ENCODE measurements at places on chromosomes 12 and 14. TPM values are rescaled to one million over a fixed set of nuclear protein-coding genes. Genes with fewer than 3 reads are reported as not detected.

- no peak for DNase-seq
These were observed 22.0 kb downstream of the AP5M1 start for GRCh38 chr14:57290751-57291150.

DNA sequence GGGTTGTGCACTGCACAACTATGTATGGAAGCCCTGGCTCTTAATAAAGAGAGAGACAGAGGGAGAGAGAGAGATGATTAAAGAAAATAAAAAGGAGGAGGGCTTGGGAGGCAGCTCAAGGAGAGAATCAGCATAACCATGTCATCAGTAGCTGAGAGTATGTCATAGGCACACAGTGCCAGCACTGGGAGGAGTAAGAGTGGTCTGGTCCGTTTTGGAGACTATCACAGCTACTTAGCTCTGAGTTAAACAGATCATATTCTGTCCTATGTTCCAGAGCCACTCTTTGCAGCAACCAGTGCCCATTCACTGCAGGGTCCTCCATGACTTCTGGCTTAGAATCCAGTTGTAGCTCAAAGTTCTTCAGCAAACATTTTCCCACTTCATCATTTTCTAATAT is 59.0 kb downstream of the GTF2A1 start:
- no peak for DNase-seq

DNA sequence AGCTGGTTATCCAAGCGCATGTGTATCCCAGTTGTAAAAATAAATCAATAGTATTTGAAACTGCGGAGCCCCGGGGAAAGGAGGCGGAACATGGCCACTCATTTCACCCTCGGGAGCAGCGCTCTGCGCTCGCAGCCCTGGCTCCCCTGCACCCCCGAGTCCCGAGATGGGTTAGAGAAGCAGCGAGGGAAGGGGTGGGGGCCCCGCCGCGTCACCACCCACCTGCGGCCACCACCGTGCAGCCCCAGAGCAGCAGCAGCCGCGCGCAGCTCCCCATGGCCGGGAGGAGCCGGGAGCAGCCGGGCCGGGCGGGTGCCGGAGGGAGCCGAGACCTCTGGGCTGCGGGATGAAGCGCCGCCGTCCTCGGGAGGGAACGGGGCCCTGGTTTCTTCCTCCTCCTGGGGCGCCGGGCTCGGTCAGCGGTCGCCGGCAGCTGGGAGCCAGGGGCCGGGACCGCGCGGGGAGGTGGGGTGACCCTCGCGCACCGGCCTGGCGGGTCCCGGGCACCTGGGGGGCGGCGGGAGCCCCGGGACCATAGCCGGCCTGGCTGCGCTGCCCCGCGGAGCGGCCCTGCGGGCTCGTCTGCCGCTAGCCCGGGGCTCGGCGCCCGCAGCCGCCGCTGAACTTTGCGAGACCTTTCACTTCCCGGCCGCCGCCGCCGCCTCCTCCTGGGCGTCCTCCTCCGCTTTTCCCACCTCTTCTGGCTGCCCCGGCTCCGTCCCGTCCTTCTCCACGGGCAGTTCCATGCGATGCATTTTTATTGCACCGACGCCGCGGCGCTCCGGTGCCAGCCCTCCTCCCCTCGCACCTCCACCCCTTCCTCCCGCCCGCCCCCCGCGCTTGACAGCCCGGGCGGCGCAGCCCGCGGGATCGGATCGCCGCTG is at the start of gene NTN4:
Gene NTN4, minus strand, starts transcription at position 732 of the 884 bp plus-strand sequence. Its CDS starts 455 bp downstream, at position 277.
- peak; percentile 67 for DNase-seq

- no peak for DNase-seq
These were observed 469.1 kb downstream of the PRKD1 start for GRCh38 chr14:29458547-29458946.

GRCh38 chr14:96297000-96297399 is 41.0 kb downstream of the BDKRB1 start:
- peak; percentile 22 for DNase-seq

DNA sequence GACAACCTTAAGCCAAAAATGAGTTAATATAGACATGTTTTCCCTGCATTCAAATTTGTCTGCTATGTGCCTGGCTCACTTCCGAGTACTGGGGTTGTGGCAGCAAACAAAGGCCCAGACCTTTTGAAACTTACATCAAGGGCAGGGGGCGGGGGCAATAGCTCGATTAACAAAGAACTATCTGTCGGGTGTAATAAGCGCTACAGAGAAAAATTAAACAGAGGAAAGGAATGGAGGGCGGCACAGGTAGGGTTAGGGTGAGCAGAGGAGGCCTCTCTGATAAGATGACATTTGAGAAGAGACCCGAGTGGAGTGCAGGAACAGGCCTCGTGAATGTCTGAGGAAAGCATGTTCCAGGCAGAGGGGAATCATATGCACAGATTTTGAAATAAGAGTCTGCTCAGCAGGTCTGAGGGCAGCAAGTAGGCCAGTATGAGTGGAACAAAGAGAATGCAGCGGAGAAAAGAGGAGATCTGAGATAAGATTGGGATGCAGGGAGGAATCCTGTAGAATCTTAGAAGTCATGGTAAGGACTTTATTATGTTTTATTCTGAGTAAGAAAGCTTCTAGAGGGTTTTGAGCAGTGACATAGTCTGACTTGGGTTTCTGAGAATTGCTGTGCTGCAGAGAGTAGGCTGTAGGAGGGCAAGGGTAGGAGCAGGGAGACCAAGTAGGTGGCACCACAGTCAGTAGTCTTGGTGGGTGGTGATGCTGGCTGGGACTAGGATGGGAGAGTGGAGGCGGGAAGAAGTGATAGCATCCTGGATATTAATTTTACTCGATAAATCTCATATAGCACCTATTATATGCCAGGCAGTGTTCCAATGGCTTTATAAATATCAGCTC is 52.6 kb downstream of the BICDL1 start:
- no peak for DNase-seq

DNA sequence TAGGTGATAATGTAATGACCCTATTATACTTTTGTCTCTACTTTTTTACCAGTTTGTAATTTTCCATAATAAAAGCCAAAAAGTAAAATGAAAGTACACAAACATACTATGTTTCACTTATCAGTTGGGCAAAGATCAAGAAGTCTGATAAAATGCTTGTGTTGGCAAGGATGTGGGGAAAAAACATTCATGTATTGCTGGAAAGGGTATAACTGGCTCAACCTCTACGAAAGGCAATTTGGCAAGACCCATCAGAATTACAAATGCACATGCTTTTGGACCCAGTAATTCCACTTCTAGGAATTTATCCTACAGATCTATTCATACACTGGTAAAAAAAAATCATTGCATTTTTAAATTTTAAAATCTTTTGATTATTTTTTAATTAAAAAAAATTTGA is 68.0 kb downstream of the SPTB start:
- DNase-seq, result peak; percentile 67

The ADAM21 gene
- polyA plus RNA-seq, result 0.05 TPM

The G2E3 gene
- 4.2 TPM for polyA plus RNA-seq

Data from endothelial cell of umbilical vein (primary cell).